ENCODE measurements at places on chromosomes 2 and 18. TPM values are rescaled to one million over a fixed set of nuclear protein-coding genes. Genes with fewer than 3 reads are reported as not detected.
A peak's percentile ranks its signal among the peaks of the same experiment; 100 is the strongest.

GRCh38 chr2:181354626-181355025 is 102.6 kb upstream of the ITGA4 start:
- no peak for DNase-seq
- H3K36me3 ChIP-seq, result no peaks in the 10 kb centered on the region
- no peaks in the 10 kb centered on the region for H3K4me1 ChIP-seq
- H3K27me3 ChIP-seq, result no peaks in the 10 kb centered on the region

SAG gene
- not detected for total RNA-seq

GAL3ST2 gene
- 2.6 TPM for total RNA-seq

CNTNAP5 gene
- 0.66 TPM for total RNA-seq

- no peak overlapping the region for H3K4me3 ChIP-seq
- DNase-seq, result no peak
- peak overlapping the region; percentile 73 for H3K27ac ChIP-seq
- peaks cover 9% of the 10 kb centered on the region for H3K4me1 ChIP-seq
Observed at GRCh38 chr2:46308629-46309028, 11.4 kb downstream of the EPAS1 start.

DNA sequence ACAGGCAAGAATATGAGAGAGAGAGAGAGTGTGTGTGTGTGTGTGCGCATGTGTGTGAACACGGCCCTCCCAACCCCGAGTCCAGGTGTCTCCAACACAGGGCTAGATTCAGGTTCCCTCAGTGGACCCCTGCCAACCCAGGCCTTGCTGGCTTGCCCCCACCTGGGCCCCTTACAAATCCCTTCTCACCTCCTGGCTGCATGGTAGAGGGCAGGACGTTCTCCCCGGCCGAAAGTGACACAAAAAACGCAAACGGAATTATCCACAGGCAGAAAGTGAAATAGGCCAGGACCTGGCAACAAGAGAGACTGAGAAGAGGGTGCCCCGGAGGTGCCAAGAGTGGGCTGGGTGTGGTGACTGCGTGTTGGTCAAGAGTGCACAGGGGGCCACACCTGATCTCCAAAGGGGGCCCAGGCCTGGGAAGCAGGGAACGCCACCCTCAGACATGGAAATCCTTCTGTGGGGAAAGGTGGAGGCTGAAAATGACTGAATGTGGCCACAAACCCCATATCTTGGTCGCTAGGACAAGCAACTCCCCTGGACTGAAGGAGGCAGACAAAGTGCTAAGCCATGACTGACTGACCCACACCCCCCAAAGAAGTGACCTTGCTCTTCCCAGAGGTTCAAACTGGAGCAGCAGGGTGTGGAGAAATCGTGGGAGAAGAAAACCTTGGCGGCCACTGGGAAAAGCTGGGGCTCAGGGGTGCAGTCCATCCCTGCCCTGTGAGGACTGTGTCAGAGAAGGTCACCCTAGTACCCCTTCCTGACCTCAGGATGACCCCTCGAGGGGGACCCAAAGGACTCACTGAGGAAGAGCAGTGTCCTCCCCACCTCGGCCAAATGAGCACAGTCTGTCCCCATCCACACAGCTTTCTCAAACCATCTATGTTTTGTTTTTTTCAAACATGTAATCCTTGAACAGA is 5.7 kb downstream of the TEX261 start:
- H3K4me1 ChIP-seq, result peaks cover 9% of the 10 kb centered on the region
- no peaks in the 10 kb centered on the region for H3K36me3 ChIP-seq
- peak; percentile 35 for DNase-seq
- peak overlapping the region; percentile 3 for H3K27ac ChIP-seq
- H3K27me3 ChIP-seq, result no peaks in the 10 kb centered on the region

DNA sequence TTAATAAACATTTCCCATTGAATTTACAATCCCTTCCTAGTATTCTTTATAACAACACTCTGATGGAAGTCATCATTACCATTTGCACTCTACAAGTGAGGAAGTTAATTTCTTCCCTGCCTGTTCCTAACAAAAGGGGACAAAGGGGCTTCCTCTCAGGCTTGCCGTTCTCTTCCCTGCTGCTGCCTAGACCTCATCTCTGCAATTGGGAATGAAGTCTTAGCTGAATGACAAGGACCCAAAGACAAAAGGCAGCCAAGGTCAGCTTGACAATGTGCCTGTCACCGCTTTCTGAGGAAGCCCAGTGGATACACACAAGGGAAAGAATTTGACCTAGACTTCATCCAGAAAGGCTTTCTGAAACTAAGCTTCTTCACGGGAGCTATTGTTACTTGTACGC is 416.4 kb downstream of the CMPK2 start:
- no peaks in the 10 kb centered on the region for H3K36me3 ChIP-seq
- H3K4me1 ChIP-seq, result no peaks in the 10 kb centered on the region
- DNase-seq, result no peak
- no peak overlapping the region for H3K4me3 ChIP-seq
- H3K27me3 ChIP-seq, result no peaks in the 10 kb centered on the region

DNA sequence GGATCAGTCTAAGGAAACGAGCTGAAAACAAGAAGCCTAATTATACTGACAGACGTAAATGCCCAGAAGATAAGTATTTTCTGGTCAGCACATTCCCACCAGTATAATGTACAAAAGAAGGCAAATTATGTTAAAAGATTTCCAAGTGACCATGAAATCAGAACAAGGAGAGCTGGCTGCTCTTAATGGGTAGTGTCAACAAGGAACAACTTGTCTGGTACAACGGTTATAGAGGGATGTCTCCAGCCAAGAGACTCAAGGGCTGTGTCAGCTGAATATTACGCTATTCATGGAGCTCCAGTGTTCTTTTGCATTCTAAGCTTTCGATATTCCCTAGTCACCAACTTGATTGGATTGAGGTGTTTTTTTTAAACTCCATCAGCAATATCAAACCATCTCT is 8.6 kb upstream of the L3MBTL4 start:
- H3K27ac ChIP-seq, result no peak overlapping the region
- H3K4me3 ChIP-seq, result no peak overlapping the region
- DNase-seq, result no peak
- no peaks in the 10 kb centered on the region for H3K4me1 ChIP-seq
- no peaks in the 10 kb centered on the region for H3K36me3 ChIP-seq
- H3K27me3 ChIP-seq, result no peaks in the 10 kb centered on the region
